NCI-H510A (cell line): ENCODE measurements at places on chromosomes 6 and 20.

DNA sequence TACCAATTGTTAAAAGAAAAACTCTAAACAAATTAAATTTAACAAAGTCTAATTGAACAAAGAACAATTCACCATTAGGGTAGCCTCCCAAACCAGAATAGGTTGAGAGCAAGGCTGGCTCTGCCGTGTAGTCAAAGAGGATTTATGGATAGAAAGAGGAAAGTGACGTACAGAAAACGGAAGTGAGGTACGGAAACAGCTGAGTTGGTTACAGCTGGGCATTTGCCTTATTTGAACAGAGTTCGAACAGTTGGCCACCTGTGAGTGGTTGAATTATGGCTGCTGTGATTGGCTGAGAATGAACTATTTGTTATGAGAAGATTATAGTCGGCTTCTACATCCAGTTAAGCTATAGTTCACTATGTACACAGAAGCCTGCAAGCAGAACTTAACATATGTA is 18.5 kb upstream of the ISM1 start:
- DNase-seq, result no peak

GRCh38 chr6:162388383-162388777 is 339.2 kb downstream of the PRKN start:
- DNase-seq, result no peak

GRCh38 chr6:21384216-21384615 is 209.3 kb upstream of the SOX4 start:
- no peak for DNase-seq

- no peak for DNase-seq
Measured at GRCh38 chr6:79777713-79778579, 146.8 kb downstream of the SH3BGRL2 start.

- no peak for DNase-seq
Measured at GRCh38 chr6:160042788-160043301, 74.0 kb downstream of the IGF2R start.

DNA sequence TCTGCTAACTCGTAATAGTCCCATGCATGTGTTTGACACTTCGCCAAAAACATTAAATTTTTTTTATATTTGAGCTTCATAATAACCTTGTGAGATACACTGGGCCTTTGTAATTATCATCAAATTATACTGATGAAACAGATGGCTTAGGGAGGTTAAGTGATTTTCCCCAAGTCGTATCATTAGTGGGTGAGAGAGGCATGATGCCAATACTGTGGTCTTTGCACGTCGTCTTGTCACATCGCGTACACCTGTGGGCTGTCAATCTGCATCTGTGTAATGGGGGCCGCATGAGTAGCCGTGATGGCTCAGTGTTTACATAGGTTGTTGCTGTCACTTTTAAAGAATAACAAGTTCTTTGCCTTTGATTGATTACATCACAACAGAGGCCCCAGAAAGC is 1.7 kb downstream of the PRL start:
- no peak for DNase-seq

DNA sequence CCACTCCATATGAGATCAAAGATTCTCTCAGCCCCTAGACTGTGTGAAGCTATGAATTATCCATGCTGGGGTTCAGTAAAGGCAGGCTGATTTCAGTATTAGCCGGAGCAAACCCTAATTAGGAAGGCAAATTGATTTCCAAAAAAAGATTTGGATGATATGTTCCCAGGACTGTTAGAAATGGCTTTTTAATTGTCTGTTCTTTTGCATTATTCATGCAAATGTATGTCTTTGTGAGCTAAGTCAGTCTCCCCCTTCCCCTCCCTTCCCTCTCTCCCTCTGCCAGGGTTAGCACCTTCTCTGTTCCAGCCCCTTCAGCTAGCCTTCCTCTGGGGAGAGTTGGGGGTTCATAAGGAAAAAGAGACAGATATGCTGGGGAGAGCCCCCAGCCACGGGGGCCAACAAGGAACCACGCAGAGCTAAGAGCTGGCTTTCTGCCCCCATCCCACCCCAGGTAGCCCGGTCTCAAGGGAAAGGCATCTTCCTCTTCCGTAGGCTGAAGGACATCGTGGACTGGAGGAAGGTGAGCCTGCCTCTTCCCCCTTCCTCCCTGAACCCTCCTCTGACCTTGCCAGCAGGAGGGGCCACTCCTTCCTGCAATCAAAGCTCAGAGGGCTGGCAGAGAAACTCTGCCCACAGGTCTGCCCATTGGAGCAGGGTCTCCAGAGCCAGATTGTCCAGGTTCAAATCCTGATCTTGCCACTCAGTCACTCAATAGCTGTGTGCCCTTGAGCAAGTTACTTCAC is 32.3 kb downstream of the PDRG1 start:
- DNase-seq, result no peak
